ENCODE measurements at places on chromosomes 5 and 9. TPM values are rescaled to one million over a fixed set of nuclear protein-coding genes. Genes with fewer than 3 reads are reported as not detected.

Gene PRUNE2
- total RNA-seq = 5.4 TPM

- no peaks in the 10 kb centered on the region for H3K36me3 ChIP-seq
- no peaks in the 10 kb centered on the region for H3K27me3 ChIP-seq
- no peak overlapping the region for H3K4me3 ChIP-seq
- no peak for DNase-seq
- no peak overlapping the region for H3K27ac ChIP-seq
Observed at GRCh38 chr5:159764283-159765134, 151.8 kb upstream of the ADRA1B start.

GRCh38 chr5:160937570-160937969 lies 85.6 kb upstream of the ATP10B start:
- H3K27me3 ChIP-seq = no peaks in the 10 kb centered on the region
- DNase-seq = no peak
- no peaks in the 10 kb centered on the region for H3K36me3 ChIP-seq
- H3K27ac ChIP-seq = no peak overlapping the region
- H3K4me3 ChIP-seq = no peak overlapping the region

DNA sequence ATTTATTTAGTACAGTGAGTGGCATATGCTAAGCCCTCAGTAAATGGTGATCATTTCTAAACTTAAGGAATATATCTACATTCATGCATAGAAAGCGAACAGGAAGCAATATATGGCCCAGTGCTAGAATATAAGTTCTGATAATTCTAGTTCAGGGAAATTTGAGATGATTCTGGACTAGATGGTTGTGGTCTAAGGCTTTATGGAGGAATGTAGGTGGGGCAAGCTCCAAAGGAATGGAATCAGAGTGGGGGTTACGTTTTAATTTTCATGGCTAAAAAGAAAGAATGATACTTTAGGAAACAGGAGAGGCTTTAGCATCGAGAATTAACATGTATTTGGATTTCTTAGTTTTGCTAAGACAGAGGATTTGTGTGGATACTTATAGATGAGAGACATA lies 56.1 kb downstream of the MTREX start:
- H3K4me3 ChIP-seq = no peak overlapping the region
- DNase-seq = no peak
- no peaks in the 10 kb centered on the region for H3K27me3 ChIP-seq
- H3K4me1 ChIP-seq = no peaks in the 10 kb centered on the region

DNA sequence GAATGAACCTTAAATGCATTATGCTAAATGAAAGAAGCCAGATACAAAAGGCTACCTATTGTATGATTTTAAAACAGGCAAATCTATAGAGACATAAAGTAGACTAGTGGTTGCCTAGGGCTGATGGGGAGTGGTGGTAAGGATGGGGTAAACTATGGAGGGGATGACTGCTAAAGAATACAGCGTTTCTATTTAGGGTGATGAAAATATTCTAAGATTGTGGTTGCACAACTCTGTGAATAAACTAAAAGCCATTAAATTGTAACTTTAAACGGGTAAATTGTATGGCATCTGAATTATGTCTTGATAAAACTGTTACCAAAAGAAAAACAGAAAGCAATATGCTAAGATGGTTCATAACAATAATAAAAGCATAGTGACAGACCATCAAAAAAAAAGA lies 21.4 kb downstream of the KLHL3 start:
- DNase-seq = no peak
- no peaks in the 10 kb centered on the region for H3K27me3 ChIP-seq
- no peaks in the 10 kb centered on the region for H3K4me1 ChIP-seq
- H3K4me3 ChIP-seq = no peak overlapping the region

- H3K27me3 ChIP-seq = peaks cover 14% of the 10 kb centered on the region
- DNase-seq = no peak
Observed at GRCh38 chr9:12776513-12777055, 1.8 kb downstream of the LURAP1L start.
